NCI-H2171 (cell line): ENCODE measurements at places on chromosomes 16 and 17.

- DNase-seq: no peak
Measured at GRCh38 chr17:16917671-16918394, 54.1 kb downstream of the TNFRSF13B start.

- no peak for DNase-seq
Measured at GRCh38 chr17:35510052-35510451, 27.4 kb downstream of the SLFN12L start.

GRCh38 chr16:57381791-57382534, 9.7 kb downstream of the CX3CL1 start:
- no peak for DNase-seq

DNA sequence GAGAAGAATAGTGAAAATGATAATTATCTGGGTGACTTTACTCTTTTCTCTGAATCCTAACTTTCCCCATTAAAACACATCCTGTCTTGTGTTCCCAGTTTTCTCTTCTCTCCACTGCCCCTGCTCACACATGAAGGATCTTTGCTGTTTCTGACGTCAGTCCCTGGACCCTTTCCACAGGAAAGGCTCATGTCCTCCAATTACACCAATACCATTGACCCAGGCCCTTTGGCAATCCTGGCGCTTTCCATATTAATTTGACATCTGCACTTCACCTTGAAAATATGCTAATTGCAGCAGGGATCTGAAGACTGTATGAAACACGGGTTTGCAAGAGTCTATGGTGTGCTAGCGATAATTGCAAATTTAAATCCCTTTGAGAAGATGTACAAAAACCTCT, 170.2 kb upstream of the GOT2 start:
- DNase-seq: no peak

- DNase-seq: no peak
Measured at GRCh38 chr16:69443927-69444631, 19.7 kb downstream of the CYB5B start.

- no peak for DNase-seq
Measured at GRCh38 chr16:12208341-12209035, 232.0 kb downstream of the SNX29 start.

- no peak for DNase-seq
Measured at GRCh38 chr16:57675741-57676551, 7.8 kb downstream of the ADGRG3 start.

DNA sequence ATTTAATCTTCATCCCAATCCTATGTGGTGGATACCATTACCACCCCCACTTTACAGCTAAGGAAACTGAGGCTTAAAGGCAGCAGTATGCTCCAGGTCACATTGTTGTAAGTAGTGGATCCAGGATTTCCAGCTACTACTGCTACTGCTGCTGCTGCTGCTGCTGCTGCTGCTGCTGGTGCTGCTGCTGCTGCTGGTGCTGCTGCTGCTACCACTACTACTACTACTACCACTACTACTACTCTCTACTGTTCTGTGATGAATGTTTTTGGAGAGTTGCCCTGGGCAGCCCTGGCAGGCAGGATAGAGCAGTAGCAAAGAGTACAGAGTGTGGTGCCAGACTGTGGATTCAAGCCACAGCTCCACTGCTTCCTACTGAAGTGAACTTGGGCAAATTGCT, 49.3 kb upstream of the SLC12A3 start:
- DNase-seq: no peak

- no peak for DNase-seq
Measured at GRCh38 chr16:68719993-68720489, 17.1 kb upstream of the CDH1 start.

- no peak for DNase-seq
Measured at GRCh38 chr17:74134991-74135390, 68.5 kb upstream of the RPL38 start.

DNA sequence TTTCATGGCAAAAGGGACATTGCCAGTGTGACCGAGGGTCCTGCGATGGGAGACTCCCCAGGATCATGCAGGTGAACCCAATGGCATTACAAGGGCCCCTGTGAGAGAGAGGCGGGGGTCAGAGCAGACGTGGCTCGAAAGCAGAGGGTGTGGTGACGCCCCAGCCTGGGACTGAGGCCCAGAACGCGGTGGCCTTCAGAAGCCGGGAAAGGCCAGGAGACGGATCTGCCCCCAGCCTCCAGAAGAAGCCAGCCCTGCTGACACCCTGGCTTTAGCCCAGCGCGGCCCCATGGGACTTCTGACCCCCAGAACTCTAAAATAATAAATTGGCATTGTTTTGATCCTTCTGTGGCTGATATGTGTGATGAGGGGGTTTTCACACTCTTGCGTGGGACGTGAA, 17.4 kb upstream of the ENPP7 start:
- no peak for DNase-seq

DNA sequence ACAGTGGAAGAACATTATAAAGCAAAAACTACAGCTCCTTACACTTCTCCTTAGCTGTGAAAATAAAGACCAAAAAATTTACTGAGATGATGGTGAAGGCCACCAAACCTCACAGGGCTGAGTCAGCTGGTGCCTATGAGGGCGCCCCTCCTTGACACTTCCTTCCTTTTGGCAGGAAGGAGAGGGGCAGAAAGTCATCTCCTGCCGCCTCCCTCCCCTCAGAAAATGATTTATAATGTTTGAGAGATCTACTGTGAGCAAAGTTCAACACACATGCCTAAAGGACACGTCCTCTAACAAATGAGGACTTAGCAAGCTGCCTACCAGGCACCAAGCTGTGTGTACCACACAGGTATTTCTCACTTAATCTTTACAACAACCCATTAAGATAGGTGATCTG, 245.7 kb downstream of the PRKCA start:
- no peak for DNase-seq

DNA sequence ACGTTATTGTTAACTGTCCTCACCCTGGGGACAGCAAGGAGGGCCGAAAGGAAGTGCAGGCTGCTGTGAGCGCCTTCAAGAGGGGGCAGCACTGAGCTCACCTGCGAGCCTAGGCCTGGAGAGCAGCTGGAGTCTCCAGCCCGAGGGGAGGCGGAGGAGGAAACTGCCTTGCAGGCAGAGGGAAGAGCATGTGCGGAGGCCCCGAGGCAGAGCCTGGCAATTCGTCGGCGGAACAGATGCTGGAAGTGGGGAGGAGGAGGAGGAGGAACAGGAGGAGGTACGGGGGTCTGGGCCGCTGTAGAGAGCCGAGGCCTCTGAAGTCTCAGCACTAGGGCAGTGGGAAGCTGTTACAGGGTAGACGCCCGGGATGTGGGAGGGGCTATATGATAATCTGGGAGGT, 49.6 kb upstream of the PLCG2 start:
- no peak for DNase-seq

DNA sequence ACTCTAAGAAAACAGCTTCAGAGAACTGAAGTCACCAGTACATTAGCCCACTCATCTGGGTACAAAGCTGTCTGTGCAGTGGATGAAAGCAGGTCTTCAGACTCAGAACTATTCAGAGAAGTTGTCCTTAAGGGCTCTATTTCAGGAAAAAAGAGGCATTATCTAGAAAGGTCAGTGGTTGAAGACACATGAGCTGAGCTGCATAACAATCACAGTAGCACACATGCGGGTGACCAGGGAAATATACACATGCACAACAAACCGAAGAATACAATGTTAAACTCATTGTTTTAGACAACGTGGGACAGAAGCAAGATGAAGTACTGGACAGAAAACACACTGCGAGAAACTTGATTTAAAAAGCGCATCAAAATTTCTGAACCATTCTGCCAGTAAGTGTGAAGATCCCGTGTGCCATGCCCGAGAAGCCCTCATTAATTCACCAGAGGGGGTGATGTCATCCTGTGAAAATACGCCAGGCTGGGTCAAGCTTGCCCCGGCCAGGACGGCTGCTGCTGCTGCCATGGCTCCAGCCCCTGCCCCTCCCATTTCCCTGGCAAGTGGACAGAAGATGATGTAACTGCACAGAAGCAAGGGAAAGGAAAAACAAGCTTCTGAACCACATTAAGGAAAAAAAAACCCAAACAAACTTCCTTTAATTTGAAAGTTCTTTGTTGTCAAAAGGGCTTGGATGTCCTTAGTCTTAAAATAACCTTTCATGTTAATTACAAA, 10.1 kb downstream of the DYNC1LI2 start:
- DNase-seq: no peak

GRCh38 chr16:30786115-30786935, 680 bp downstream of the ZNF629 start:
- peak; percentile 7 for DNase-seq

- no peak for DNase-seq
Measured at GRCh38 chr16:54977211-54977610, 46.5 kb downstream of the IRX5 start.

- DNase-seq: no peak
Measured at GRCh38 chr17:55629995-55630394, 92.7 kb downstream of the TMEM100 start.

GRCh38 chr16:70738083-70738977, 52.5 kb upstream of the MTSS2 start:
- DNase-seq: no peak

DNA sequence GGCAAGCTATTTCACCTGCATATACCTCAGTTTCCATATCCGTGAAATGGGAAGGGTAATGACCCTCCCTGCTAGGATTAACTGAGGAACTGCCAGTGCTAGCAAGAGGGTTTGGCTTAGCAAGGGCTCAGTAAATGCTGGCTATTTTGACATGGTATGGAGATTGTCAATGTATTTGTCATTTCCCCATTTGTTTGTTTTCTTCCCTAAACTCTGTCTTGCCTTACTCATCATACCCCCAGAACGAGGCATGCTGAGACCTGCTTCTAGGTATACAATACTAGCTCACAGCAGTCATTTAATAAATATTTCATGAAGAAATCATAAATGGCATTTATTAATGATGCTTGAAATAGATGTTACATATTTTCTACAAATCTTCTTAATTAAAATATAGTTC, 124.0 kb downstream of the DYNLRB2 start:
- no peak for DNase-seq

- DNase-seq: no peak
Measured at GRCh38 chr17:62187681-62188080, 122.6 kb upstream of the MED13 start.

GRCh38 chr16:69893106-69893505, 58.0 kb upstream of the CLEC18A start:
- DNase-seq: no peak

GRCh38 chr16:66525396-66526180, 24.3 kb downstream of the TK2 start:
- DNase-seq: no peak

DNA sequence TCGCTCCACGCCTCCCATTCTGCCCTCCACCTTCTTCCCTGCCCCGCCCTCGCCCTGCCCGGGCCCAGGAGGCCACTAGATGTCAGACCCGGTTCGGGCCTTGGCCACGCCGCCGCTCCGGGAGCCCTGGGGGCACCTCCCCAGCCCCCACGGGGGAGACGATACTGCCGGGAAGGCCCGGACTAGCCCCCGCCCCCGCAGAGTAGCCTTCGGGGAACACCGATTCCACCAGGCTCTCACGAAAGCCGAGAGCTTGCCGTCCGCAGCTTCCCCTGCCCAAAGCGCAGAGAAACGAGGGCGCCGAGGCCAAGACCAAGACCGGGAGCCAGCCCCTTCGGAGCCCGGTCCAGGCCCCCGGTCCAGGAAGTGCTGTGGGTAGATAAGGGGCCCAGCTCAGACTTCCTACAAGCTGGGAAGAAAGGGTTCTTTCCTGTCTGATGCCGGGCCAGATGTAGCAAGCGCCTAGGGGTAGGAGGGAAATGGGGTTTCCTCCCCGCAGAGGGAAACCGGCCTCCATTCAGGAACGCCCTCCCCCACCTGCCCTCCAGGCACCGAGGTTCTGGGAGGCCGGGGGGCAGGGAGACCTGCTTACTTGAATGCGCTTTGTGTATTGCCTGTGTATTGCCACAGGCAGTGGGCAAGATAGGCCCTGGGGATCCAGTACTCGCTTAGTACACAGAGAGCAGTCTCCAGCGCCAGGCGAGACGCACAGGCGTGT, 806 bp upstream of the CYB561 start:
- peak; percentile 40 for DNase-seq

DNA sequence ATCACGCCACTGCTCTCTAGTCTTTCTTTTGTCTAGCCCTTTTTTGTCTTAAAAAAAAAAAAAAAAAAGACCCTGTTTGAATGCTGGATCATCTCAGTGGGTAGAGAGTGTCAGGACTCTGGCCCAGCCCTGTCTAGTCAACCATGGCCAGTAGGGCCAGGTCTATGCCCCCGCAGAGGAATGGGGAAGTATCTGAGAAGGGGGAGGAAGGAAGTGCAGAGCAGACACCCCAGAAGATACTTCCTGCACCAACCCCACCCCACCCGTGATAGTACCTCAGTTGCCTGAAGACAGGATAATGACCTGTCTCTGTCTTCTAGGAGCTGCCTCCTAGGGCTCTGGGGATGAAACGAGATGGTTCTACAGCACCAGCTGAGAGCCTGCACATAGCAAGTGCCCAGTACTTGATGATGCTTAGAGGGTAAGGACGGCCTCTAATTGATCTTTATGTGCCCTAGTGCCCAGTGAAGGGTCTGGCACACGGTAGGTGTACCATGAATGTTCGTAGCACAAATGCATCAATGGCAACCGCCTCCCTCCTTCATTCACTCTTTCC, 55.4 kb downstream of the ABAT start:
- no peak for DNase-seq

- DNase-seq: peak; percentile 13
Measured at GRCh38 chr16:84507011-84507982, 2.8 kb upstream of the MEAK7 start.

- DNase-seq: no peak
Measured at GRCh38 chr17:63442549-63443035, 3.5 kb downstream of the CYB561 start.

DNA sequence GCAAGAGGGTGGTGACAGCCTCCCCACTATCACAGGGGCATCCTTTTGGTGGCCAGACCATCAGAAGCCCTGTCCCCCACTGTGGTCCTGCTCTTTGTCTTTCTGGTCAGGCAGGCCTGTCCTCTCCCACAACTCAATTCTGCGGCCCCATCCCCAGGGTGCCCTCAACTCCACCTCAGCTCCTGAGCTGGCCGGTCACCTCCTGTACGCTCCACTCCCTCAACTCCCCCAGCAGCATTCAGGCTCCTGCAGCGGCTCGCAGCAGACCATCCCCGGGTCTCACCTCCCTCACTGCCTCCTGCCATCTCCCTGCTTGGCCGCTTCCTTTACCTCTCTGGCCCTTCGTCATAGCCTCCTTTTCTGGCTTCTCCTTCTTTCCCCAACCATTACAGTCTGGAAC, 43.4 kb upstream of the MTSS2 start:
- no peak for DNase-seq

DNA sequence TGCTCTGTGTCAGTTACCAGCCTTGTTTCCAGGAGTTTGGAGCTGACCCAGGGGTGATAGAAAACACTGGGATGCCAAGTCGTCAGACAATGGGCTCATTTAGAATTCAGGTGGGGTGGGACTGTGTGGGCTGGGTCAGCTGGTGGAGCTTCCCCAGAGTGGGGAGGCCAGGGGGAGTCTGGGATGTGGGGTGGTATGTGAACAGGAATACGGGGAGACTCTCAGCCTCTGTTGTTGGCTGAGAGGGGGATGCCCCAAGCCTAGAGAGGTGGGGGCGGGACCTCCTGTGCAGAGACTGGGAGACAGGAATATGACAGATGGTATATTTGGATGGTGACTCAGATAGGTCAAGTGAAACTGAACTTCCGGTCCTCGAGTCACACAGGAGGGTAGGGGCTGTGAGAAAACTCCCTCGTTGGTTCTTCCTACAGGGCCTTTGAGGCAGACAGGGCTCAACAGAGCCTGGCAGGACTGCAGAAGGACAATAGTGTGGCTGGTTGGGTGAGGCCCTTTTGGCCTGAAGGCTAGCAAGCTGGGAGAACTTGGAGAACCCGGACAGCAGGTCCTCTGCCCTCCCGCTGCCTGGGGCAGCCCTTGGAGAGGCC, 23.7 kb downstream of the CDH1 start:
- no peak for DNase-seq
